ENCODE measurements at places on chromosomes 7 and 10.

- peak; percentile 79 for DNase-seq
Measured at GRCh38 chr10:3068201-3068967, 1.0 kb downstream of the PFKP start.

GRCh38 chr10:43861966-43862751 lies 213.5 kb upstream of the ZNF32 start:
- no peak for DNase-seq

- no peak for DNase-seq
Measured at GRCh38 chr7:55020466-55020871, 1.7 kb downstream of the EGFR start.

GRCh38 chr7:15855525-15856109 lies 169.1 kb upstream of the MEOX2 start:
- no peak for DNase-seq

DNA sequence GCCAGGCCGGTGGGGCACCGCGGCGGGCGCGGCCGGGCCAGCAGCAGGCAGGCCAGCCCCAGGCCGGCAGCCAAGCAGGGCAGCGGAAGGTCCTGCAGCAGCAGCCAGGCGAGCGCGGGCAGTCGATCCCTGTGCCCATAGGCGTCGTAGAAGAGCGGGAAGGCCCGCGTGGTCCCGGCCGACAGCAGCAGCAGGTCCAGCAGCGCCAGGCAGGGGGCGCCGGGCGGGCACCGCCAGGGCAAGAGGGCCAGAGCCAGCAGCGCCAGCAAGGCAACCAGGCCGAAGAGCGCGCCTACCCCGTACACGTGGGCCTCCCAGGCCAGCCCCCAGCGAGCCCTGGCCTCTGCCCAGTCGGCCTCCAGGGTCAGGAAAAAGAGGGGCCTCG lies 8.4 kb upstream of the RBM28 start:
- DNase-seq, result peak; percentile 34

DNA sequence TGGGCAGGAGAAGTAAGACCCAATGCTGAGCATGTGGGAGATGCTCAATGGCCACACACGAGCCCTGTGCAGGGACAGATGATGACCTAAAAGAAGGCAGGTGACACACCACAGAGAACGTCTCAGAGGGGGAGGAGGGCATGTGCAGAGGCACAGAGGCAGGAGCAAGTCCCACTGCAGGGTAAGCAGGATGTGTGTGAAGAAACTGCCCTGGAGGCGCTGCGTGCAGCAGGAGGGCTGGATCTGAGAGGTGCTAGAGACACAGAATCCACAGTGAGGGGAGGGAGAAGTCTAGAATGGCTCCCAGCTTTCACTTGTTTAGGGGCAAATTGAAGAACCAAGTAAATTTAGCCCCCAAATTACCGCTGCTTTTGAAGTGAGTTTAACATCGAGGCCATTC lies 14.9 kb downstream of the DYDC2 start:
- no peak for DNase-seq

GRCh38 chr7:6637544-6638229 lies 569 bp downstream of the ZNF316 start:
- DNase-seq, result peak; percentile 73

DNA sequence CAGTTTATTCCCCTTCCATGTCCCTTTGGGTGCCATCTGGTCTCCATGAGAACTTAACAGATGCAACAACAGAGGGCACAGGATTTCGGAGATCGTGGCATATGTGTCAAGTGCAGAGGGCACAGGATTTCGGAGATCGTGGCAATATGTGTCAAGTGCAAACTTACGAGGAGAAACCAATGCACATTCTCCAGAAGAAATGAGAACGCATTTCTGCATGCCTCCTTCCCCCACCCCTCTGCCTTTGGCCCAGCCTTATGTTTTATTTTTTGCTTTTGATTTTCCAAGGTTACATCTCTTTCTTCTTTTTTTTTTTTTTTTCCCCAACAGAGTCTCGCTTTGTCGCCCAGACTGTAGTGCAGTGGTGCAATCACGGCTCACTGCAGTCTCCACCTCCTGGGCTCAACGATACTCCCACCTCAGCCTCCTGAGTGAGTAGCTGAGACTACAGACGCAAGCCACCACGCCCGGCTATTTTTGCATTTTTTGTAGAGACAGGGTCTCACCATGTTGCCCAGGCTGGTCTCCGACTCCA lies 586 bp upstream of the ANKRD26 start:
- peak; percentile 52 for DNase-seq

GRCh38 chr10:61343796-61344195 lies 109.4 kb downstream of the TMEM26 start:
- no peak for DNase-seq

GRCh38 chr7:27242555-27243339 lies at the start of gene EVX1:
Gene EVX1, plus strand, starts transcription at chr7:27242802. Its CDS starts 229 bp downstream, at chr7:27243031.
- no peak for DNase-seq

DNA sequence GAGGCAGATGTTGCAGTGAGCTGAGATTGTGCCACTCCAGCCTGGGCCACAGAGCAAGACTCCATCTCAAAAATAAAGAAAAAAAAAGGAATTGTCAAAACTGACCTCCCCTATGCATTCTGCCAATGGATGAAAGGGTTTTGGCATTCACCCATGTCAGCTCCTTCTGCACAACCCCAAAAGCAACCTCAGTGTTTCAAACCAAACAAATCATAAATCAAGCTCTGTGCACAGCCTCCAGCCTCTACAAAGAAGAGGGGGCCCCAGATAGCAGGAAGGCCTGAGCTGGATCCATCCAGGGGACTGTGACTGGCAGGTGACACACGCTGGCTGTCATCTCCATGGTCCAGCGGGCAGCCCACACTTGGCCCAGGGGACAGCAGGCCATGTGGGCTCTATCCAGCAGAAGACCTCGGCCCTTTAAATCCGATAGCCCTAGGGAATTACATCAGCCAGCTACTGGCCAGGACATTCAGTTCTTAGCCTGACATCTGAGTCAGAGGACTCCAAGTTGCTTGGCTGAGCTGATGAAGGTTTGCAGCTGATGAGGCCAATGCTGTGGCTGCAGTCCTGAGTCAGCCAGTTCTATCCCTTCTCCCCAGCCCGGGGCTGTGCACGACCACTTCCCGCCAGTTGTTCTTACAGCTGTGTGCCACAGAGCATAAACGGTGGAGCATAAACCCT lies 52.0 kb upstream of the FIGNL1 start:
- no peak for DNase-seq

DNA sequence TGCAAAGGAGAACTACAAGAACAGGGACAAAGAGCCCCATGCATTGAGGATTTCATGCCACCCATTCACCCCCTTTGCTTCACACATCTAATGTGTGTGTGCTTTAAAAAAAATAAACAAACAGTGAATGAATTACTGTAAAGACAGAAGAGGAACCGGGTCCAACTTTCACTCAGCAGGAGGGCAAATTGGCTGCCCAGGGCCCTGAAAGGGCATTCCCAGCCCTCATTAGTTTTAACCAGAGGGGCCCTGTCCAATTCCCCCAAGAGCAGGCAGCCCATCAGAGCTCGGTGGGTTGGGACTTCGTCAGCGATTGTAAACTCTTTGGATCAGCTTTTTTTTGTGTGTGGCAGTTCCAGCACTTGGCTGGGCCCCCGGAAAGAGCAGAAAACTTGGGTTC lies 73.6 kb upstream of the PDZD8 start:
- DNase-seq, result no peak

DNA sequence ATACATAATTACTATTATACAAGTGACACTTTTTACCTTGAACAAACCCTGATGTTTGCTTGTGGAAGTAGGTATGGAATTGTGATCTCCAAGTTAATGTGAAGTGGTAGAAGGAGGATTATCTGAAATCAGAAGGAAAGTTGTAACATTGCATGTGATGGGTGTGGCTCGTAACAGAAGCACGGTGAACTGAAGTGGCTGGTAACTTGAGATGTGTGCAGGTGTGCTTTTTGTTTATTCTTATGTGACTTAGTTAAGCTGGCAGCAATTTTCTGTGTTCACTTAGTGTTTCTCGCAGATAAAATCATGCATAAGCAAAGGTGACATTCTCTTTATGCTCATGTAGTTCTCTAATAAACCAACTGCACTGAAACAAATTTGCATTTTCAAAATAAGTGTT lies 82.3 kb downstream of the ZEB1 start:
- no peak for DNase-seq

DNA sequence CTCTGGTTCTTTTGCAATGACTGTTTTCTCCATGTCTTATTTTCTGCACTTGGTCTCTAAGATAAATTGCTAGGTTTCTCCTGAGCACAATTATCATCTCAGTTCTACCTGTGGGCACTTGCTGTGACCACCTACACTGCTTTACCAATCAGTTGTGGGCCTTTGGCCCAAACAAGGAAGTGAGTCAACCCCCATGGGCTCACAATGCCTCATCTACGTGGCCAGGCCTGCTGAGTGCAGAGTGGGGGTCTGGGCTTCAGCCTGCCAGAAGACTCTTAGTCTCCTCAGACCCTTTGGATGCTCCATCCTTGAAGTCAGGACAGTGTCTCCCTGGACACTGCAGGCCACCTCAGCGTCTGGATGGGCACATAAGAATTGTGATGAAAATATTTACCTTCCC lies 20.3 kb downstream of the SCART1 start:
- no peak for DNase-seq
